Mesangial cell (primary cell): ENCODE measurements at places on chromosomes 13 and 19. TPM values are rescaled to one million over a fixed set of nuclear protein-coding genes. Genes with fewer than 3 reads are reported as not detected.

ADAT3 gene
- 7.0 and 8.6 TPM in 2 replicates for total RNA-seq

THSD8 gene
- total RNA-seq, result 0.76 TPM in 1 of 2 replicates, not detected in the other

MIA gene
- not detected in 2 replicates for total RNA-seq

CEACAM21 gene
- total RNA-seq, result not detected in 2 replicates

GIPC3 gene
- total RNA-seq, result 0.49 and 0.89 TPM in 2 replicates
